ENCODE measurements at places on chromosomes 16 and 17.

DNA sequence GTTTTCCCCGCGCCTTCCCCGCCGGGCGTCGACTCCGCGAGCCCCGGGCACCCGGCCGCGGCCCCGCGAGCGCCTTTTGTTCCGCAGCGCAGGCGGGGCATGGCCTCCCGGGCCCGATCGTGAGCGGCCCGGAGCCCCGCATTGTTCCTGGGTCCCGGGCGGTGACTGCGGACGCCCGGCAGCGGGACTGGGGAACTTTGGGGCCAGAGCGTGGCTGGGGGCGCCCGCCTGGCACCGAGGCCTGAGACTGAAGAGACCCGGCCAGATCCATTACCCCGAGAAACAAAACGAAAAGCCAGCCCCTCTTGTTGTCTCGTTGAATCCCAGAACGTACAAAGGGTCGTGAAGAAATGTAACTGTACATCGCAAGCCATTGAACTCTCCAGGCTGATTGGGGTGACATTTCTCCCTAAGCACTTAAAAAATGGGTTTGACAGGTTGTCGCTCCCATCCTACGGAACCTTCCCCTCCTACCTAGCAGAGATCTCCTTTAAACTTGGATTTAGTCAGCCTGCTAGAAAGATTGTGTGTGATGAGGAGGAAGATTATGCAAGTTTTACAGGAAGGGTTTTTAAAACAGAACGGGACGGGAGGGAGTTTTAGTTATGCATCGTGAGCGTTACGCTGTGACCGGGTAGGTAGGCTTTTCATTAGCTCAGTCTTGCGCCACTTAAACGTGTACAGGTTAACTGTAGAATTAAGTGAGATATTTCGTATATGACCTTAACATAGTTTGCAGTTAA is 825 bp downstream of the METTL9 start:
- DNase-seq: peak; percentile 49

- DNase-seq: no peak
These were observed 9.2 kb downstream of the CDIP1 start for GRCh38 chr16:4529085-4530060.

DNA sequence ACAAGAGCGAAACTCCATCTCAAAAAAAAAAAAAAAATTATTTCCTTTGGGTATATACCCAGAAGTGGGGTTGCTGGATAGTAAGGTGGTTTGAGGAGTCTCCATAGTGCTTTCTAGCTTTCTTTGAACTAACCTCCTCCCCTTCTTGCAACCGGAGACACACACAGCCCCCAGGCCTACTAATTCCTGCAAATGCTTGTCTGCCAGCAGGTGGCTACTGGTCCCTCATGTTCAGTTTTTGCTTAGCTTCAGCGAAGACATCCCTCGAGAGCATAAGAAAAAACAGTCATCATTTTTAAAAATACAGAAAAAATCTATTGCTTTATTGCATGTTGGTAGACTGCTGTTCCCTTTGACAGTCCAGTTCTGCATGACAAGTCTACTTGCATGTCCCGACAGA is 439.0 kb downstream of the UTP18 start:
- DNase-seq: no peak

DNA sequence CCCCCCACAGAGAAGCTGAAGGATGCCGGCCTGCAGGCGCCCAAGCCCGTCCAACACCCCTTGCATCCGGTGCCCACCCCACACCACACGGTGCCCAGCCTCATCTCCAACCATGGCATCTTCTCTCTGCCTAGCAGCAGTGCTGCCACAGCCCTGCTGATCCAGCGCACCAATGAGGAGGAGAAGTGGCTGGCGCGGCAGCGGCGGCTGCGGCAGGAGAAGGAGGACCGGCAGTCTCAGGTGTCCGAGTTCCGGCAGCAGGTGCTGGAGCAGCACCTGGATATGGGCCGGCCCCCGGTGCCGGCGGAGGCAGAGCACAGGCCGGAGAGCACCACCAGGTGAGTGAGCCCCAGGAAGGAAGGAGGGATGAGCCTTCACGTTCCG is 31.5 kb downstream of the GINS2 start:
- no peak for DNase-seq

DNA sequence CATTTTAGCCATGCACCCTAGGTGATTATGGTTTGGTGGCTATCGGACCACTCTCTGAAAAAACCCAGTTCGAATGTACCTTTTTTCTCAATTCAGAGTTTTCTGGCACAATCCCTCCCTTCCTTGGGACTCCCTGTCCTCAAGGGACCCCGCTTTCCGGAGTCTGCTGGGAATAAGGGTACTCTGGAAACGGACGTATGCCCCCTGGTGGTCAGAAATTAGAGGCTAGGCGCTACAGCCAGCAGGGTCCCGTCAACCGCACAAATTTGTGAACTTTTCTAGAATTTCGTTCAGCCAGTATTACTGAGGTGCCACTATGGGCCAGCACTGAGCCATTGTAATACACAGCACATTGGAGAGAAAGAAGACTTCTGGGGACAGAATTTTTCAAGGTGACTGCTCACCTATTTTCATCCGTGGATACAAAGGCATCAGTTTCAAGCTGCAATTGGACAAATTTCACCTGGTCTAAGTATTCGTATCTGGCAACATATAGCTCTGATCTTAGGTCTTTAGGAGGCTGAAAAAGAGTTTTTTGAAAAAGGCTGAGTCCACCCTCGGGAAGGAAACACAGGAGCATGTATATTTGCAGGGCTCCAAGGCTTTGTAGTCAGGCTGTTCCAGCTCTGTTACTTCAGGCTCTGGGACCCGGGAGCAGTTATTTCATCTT is 27.1 kb upstream of the CRYBA1 start:
- peak; percentile 83 for DNase-seq

- no peak for DNase-seq
These were observed 52.1 kb upstream of the DOC2B start for GRCh38 chr17:233473-233941.

DNA sequence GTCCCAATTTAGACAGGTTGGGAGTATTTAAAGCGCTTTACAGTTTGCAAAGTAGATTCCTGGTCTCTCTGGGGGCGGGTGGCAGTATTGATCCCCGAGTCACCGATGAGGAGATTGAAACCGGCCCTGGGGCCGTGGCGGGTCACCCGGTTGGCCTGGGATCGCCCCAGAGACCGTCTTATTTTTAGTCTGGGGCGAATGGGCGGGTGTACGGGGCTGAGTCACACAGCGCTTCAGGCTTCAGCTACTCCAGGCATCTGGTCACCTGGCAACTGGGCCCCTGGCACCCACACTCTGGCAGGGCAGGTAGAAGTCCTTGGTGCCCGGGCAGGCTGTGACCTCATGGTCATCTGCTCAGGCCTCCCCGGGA is 669 bp downstream of the MIEF2 start:
- DNase-seq: no peak

DNA sequence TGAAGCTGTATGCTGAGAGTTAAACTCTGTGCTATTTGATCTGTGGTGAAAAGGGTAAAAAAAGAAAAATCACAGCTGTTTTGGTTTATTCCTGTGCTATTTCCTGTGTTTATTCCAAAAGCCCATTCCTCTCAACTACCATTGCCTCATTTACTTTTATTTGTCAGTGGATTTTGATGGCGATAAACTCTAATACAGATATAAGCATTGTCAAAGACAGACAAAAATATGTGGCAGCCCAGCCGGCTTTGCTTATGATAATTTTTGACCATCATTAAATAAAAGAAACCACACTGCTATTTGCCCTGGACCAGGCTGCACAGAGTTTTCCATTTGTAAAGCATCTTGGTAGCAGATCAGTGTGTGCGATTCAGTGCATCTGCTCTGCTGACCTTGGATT is 473.6 kb upstream of the ASIC2 start:
- no peak for DNase-seq

- no peak for DNase-seq
These were observed 123.5 kb upstream of the SDK2 start for GRCh38 chr17:73767696-73768095.

- no peak for DNase-seq
These were observed 15.1 kb upstream of the LASP1NB start for GRCh38 chr17:38910325-38910724.

- no peak for DNase-seq
These were observed 43.4 kb downstream of the ADCY7 start for GRCh38 chr16:50309527-50310307.

DNA sequence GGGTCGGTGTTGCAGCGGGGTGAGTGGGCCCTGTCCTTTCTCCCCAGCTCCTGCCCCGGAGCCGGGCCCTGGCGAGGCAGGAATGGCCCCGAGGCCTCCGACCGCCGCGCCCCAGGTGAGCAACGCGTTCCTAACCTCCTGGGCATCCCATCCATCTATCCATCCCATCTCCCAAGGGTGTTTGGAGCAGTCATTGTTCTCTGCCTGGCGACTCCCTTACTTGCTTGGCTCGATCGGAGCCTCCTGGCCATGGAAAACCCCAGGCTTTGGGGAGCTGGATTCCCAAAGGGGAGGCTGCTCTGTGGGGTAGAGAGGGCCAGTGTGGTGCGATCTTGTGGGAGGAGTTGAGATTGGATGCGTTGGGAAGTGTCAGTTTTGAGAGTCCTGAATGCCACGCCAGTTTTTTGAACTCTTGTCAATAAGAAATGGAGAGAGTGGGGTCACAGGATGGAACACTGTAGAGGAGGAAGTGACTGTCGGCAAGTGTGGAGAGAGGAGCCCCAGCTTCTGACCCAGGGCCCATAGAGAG is 684 bp downstream of the ZFP90 start:
- DNase-seq: peak; percentile 51

- DNase-seq: no peak
These were observed 3.7 kb upstream of the RAP1GAP2 start for GRCh38 chr17:2792366-2793169.

- DNase-seq: no peak
These were observed 469.6 kb downstream of the SLC39A11 start for GRCh38 chr17:72622661-72623433.

DNA sequence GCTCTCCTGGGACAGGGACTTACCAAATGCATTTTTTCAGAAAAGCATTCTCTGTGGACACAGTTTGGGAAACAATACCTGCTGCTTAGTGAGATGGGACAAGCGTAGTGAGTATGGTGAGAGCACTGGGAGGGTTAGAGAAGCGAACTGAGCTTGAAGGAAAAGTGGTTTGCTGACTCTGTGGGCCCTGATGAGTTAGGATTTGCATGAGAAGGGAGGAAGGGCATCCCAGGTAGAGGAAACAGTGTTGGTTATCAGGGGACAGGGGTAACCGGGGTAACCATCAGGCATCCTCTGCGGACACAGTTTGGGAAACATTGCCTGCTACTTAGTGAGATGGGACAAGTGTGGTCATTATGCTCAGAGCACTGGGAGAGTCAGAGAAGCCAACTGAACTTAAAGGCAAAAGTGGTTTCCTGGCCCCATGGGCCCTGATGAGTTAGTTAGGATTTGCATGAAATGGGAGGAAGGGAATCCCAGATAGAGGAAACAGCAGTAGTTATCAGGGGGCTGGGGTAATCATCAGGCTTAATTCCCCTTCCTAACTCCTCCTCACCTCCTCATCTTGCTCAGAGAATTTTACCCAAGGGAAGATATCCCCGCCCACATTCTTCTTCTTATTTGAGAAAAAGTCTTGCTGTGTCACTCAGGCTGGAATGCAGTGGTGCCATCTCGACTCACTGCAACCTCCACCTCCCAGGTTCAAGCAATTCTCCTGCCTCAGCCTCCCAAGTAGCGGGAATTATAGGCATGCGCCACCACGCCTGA is 319.3 kb downstream of the RBFOX1 start:
- DNase-seq: no peak

- peak; percentile 20 for DNase-seq
These were observed 3.3 kb downstream of the POLR3E start for GRCh38 chr16:22300427-22301071.

GRCh38 chr16:75599452-75600277 is 23.4 kb downstream of the ADAT1 start:
- DNase-seq: no peak

DNA sequence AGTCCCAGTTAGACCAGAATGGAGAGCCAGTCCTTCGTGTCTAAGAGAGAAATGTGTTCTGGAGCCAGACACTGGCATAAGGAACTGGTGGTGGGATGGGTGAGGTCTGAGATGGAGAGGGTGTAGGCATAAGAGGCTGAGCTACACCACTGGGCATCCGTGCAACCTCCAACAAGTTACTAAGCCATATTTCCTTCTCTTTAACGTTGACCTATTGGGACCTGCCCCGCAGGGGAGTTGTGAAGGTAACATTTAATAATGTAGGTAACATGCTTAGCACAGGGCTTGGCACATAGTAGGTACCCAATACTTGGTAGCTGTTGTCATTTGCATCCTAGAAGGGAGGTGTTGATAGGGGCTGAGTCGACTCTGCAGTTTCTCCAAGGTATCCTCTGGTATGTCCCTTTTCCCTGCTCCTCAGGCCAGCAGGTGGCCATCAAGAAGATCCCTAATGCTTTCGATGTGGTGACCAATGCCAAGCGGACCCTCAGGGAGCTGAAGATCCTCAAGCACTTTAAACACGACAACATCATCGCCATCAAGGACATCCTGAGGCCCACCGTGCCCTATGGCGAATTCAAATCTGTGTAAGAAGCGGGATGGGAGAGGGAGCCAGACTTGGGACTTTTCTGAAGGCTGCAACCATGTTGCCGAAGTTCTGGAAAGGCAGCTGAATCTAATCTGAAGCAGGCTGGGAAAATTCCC is 1.2 kb downstream of the MAPK7 start:
- no peak for DNase-seq

- no peak for DNase-seq
These were observed 5.8 kb upstream of the SCN4A start for GRCh38 chr17:63978272-63979200.

DNA sequence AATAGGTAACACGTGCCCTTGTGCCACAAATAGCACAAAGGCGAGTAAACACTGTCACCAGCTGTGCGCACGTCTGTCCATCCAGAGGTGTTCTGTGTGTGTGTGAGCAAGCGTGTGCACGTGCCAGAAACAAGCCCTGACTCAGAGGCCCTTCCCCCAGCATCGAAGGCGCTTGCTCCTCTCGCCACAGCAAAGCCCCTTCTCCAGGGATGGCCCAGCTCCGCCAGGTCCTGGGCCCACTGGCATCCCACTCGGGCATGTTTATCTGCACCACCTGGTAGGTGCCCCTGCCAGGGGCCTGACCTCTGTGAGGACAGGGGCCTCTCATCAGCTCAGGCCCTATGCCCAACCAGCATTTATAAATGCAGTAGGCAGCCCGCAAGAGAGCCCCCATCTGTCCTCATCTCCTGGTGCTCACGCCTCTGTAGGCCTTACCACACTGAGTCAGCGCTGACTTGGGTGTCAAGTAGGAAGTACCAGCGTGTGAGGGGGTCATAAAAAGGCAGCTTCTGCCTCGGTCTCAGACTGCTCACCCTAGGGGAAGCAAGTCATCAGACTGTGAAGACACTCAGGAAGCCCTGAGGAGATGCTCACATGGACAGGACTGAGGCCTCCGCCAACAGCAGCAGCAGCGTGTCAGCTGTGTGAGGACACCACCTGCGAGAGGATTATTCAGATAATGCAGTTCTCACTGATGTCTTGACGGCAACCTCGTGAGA is 10.8 kb downstream of the TMEM235 start:
- DNase-seq: no peak

- DNase-seq: no peak
These were observed 24.8 kb downstream of the SNX11 start for GRCh38 chr17:48132385-48132784.

Data from brain (organoid and tissue), 16 donors.